ENCODE measurements at places on chromosomes 6 and 20. TPM values are rescaled to one million over a fixed set of nuclear protein-coding genes. Genes with fewer than 3 reads are reported as not detected.

Gene APCDD1L
- total RNA-seq, result not detected

Gene PREP
- 58.3 TPM for total RNA-seq

Gene CST2
- total RNA-seq, result not detected

Gene TDP2
- 37.9 TPM for total RNA-seq

Gene FAM217A
- total RNA-seq, result not detected

Measured in K562 (cell line).